ENCODE measurements at places on chromosomes 1 and 21.
A peak's percentile ranks its signal among the peaks of the same experiment; 100 is the strongest.

DNA sequence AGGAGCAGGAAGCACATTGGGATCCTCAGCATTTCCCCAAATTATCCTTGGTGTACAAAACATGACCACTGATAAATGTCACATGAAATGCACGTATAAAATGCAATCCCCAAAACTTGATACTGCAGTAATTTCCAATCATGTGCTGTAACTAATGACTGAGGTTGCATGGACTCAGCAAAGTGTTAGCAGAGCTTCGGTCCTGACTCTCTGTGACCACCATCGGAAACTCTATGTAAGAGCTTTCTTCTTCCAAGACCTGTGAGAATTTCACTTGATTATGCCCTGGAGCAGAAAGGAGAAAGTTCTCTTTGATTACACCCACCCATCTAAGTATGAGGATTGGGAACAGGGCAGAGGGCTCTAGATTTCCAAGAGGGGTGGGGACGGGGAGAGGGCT lies 908 bp downstream of the CD53 start:
- DNase-seq, result no peak

DNA sequence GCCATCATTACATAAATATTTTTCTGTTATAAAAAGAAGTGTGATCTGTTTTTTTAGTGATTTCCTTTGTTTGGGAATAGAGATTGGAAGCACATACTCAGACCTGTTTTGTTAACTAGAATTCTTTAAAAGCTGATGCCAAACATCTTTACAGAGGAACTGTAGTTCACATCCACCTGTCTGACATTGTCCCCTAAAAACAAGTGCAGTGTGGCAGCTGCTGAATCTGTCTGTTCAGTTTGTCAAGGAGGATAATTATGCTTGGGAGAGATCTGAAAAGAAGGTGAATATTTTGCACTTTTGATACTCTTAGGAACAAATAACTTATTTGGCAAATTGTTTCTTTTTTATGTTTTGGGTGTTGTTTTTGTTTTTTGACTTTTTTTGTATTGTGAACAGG lies 13.6 kb downstream of the AGMAT start:
- no peak for DNase-seq

DNA sequence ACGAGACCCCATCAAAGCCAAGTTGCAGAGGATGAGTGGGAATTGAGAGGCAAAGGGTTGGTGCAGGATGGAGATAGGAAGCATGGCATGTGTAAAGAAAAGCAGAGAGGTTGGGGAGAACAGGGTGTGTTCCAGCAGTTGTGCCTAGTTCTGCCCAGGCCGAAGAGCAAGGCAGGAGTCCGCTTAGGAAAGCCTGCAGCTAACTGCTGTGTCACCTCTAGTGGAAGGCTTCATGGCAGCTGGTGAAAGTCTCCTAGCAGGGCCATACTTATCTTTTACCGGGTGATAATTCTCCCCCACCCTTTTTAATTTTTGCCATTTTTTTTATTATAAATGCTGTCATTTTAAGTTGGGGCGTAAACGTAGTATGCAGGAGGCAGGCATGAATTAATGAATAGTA lies 93.6 kb downstream of the NFIA start:
- DNase-seq, result no peak

GRCh38 chr1:111320066-111320879 lies 29.6 kb downstream of the CHIA start:
- DNase-seq, result no peak

- DNase-seq, result no peak
Measured at GRCh38 chr1:9823943-9824701, at the start of gene CLSTN1. TSS of gene CLSTN1 (minus strand) at chr1:9823965. CDS start at chr1:9823733, 232 bp downstream.

GRCh38 chr1:244087611-244088010 lies 36.5 kb downstream of the ZBTB18 start:
- no peak for DNase-seq

DNA sequence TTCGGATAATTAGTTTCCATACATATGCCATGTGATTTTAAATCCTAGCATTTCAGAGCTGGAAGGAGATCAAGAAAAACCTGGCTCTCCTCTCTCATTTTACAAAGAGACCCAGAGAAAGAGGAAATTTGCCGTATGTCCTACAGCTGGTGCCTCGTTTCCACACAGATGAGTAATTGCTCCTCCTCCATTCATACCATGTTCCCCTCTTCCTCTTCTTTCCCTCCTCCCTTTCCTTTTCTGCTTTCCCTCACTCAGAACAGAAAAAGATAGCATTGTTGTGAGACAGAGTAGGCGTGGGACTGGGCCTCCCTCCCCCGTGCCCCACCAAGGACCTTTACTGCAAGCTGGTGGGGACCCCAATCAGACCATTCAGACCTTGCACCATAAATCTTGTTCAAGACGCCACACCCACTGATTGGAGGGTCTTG lies 13.7 kb upstream of the SLC44A3 start:
- no peak for DNase-seq

DNA sequence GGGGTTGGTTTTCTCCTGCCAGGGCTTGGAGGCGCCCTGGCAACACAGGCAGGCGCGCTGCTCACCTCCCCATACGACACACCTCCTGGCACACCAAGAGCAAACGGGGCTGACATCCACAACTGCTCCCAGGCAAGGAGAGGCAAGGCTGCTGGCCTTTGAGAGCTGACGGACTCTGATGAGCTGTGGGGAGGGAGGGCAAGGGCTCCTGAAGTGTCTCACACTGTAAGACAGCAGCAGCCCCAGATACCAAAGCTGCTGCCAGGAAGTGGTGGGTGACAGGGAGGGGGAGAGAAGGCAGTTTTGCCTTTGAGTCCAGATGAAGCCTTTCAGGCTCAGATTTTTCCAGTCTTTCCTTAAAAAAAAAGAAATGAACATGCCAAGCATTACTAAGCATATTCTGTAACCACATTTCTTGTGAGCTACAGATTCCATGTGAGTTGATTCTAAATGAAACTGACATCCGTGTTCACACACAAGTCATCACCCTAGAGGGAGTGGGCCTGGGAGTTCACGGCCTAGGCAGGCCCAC lies 24.3 kb downstream of the PGBD5 start:
- DNase-seq, result no peak

DNA sequence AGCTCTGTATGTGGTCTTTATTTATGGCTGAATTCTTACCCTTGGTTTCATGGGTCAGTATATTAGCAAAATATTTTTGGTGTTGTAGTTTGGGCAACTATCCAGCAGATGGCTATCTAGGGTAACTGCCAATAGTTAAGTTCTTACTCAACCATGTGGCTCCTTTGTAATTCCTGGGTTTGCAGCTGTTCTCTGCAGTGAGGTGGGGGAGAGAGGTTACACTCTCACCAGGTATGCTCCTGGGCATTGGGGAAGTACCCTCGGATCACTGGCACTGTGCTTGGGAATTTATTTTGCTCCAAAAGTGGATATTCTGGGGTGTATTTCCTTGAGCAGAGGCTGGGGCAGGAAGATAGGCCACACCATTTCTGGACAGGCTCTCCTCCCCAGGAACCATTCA lies 436.7 kb upstream of the TMPRSS15 start:
- DNase-seq, result no peak

DNA sequence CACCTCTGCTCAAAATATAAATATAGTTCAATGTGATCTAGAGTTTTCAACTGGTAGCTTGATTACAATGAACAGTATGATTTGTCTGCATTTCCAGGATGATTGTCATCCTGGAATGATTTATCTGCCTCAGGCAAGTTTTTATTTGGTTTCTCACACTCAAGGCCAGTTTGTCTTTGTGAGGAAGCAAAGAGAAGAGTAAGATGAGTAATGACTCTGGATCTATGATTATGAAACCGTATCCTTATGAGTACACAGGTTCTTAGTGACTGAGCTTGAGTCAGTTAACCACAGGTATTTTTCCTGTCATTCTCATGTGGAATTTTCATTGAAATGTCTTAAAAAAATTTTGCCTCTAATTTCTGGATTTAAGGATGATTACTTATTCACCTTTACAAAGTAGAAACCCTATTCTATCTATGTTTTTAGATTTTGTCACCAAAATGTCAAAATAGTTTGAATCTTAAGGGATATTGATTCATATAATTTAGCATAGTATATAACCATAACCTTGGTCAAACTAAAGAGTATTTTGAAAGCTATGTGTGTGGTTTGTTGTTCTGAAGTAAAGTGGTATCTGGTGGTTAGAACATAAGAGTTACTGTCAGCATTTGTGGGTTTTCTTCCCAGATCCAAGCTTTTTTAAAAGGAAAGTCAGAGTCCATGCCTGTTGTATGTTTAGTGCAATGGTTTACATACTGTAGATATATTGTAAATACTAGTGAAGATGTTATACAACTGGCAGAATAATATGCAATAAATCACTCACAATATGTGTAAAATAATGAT lies 145.0 kb downstream of the RASAL2 start:
- DNase-seq, result peak; percentile 99

DNA sequence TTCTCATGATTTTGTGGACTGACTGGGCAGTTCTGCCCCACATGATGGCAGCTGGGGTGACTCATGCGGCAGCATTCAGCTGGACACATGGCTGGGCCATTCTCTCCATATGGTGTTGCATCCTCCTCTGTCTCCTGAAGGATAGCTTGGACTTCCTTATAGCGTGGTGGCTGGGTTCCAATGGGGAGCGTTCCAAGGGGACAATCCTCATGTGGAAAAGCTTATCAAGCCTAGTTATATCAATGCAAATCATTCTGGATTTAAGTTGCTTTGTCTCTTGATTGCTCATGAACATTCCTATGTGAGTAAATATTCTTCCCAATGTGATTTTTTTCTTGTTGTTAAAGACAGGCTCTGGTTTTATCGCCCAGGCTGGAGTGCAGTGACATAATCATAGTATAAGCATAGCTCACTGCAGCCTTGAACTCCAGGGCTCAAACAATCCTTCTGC lies 13.2 kb upstream of the SLC2A1 start:
- DNase-seq, result no peak

GRCh38 chr1:164618202-164618564 lies 59.2 kb downstream of the PBX1 start:
- DNase-seq, result no peak

DNA sequence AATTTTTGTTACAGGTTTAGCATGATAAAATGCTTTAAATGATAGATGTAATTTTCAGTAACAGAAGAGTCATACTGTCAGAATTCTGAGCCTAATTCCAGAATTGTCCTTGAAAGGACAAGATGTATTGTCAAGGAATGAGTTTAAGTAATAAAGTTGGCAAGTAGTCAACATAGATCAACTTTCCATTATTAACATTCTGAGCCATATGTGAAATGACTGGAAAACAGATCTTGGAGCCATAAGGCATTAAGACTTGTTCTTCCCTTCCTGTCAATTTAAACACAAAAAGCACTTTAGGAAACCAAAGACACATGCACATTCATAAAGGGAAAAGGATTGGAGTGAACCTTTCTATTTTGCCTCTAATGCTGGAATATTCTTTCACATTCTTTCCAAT lies 107.0 kb downstream of the ODF2L start:
- no peak for DNase-seq

GRCh38 chr21:44456214-44456914 lies 1.1 kb downstream of the LRRC3 start:
- no peak for DNase-seq

DNA sequence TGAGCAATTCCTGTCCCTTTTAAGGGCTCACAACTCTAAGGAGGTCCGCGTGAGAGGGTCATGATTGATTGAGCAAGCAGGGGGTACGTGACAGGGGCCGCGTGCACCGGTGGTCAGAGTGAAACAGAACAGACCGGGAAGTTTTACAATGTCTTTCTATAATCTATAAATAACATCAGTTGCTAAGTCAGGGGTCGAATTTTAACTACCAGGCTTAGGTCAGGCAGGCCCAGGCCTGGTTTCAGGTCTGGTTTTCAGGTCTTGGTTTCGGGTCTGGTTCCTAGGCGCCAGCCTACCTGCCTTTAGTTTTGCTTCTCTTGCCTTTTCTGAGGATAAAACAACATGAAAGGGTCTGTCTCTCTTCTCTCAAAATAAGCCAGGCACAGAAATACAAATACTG lies 476.0 kb upstream of the CAMK1G start:
- no peak for DNase-seq

- no peak for DNase-seq
Measured at GRCh38 chr21:45923146-45923545, 58.4 kb upstream of the COL6A1 start.

GRCh38 chr1:55375617-55376258 lies 160.6 kb upstream of the USP24 start:
- DNase-seq, result no peak

- DNase-seq, result no peak
Measured at GRCh38 chr1:13435458-13435857, 25.2 kb downstream of the PRAMEF20 start.

GRCh38 chr1:44678626-44679025 lies 4.1 kb downstream of the ARMH1 start:
- no peak for DNase-seq

DNA sequence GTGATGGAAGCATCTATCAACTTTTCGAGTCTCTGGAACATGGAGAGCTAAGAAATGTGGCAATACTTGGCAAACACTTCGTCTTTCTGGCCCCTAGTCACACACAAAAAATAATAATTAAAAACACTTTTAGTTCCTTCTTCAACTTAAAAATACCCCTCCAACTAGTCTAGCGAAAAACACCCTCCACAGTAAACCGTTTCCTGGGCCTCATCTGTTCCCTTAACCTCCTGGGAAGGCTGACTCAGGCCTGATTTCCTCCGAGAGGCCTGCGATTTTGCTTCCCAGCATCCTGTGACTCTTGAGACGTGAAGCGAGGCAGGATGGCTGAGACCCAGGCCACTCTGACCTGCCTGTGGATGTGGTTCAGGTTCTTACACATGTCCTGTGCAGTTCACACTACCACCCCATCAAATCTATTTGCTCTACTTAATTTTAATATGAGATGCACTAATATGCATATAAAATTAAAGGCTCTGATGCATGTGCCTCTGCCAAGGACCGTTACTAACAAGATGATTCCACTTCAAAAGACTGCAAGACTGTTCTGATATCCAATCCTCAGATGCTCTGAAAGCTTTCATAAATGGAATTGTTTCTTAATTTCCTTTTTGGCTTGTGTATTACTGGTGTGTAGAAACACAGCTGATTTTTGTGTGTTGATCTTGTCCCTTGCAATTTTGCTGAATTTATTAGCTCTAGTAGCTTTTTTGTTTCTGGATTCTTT lies 3.5 kb downstream of the NAV1 start:
- no peak for DNase-seq

- DNase-seq, result peak; percentile 81
Measured at GRCh38 chr1:225919906-225920305, 4.1 kb downstream of the PYCR2 start.

DNA sequence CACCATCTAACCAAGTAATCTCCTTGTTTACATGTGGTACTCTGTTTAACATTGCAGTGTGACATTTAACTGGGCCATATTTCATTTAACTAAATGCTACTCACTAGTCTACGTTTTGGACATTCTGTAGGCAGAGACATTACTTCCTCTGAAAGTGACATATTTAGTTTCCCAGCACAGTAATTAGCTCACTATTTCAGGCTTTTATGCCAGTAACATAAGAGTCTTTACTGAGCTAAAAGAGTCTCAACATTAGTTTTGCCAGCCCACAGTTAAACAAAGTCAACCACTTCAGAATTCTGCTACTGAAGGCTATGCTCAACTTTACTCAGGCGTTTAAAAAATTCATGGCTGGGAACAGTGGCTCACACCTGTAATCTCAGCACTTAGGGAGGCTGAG lies 2.6 kb upstream of the TNFRSF9 start:
- no peak for DNase-seq
